ENCODE measurements at places on chromosomes 2 and 18.

DNA sequence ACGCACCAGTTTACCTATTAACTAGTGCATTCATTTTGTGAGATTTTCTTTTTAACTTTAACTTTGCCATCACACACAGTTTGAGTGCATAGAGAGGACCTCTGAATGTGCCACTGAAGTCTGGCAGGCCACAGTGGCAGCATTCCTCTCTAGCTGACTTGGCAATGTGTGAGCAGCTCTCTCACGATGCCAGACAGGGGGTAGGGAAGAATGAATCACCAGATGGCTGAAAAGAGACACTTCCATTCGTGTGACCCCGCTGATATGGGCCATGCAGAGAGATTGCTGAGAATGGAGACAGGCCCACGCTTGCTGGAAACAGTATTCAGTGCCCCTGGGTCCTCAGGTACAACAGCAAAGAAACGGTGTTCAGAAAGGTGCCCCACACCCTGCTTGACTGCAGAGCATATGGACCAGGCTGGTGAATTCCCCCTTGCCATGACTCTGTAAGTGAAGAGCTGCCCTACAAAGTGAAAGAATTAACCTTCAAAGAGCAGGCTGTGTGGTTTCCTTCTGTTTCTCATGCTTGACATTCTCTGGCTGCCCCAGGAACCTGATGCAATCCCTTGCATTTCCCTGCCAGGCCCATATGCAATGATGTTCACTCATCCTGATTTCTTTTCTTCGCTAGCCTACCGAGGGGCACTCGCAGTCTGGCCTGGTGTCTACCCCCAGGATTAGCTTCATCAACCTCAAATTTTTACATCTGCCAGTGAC, 236.1 kb downstream of the CDH20 start:
- DNase-seq, result peak; percentile 11

GRCh38 chr2:188318161-188318749, 26.6 kb downstream of the GULP1 start:
- DNase-seq, result no peak

DNA sequence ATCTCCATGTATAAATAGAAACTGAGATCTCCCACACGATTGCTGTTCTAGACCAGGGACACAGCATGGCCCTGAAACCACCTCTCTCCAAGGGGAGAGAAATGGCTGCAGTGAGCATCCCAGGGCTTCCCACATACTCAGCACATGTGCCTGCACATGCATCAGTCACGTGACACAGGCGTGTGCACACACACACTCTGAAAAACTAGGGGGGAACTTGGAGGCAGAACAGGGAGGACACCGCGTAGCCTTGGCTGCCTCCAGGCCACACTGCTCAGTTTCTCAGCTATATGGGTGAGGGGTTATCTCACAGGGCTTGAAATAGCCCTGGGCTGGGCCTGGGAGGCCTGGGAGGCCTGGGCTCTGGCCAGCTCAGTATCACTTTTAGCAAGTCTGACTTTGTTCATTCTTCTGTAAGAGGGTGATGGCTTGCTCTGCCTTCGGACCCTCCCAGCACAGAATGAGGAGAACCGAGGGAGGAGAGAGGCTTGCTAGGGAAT, 66.9 kb downstream of the EMX1 start:
- no peak for DNase-seq

DNA sequence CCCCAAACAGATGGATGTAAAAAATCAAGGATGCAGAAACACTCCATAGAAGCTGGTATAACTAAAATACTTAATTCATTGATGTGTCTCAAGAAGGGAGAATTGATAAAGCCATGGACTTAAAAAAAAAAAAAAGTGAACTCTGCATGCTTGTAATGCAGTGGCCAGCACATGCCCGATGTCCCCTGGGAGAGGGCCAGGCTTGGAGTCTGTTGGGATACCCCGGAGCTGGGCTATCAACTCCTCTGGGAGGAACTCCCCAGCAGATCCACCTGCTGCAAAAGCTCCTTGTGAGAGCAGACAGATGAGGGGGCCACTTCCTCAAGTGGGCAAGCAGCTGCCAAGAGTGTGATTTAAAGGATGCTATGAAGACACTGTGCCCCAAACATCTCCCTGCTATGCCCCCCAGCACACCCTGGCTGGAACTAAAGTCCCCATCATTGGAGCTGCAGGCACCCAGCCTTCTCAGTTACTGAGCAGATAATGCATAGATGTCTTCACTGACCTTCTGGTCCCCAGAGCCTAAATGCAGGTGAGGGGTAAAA, 311.5 kb upstream of the ID2 start:
- DNase-seq, result no peak

DNA sequence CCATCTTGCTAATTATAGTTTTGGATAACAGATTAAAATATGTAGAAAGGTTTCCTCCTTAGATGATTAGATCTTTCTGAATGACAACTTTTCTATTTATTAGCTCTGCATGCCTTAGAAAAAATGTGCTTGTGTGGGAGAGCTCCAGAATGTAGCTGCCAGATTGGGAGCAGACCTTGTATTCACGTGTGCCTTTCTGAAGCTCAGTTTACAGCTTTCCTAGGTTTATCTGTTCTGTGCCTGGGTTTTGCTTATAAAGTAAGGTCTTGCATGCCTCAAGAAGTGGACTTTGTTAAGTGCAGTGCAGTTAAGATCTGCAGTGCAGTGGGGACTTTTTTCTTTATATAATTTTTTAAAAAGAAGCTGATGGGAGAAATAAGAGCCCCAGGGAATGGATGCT, 179.0 kb downstream of the DCC start:
- no peak for DNase-seq

GRCh38 chr2:173326806-173327205, 27.9 kb upstream of the CDCA7 start:
- DNase-seq, result no peak

GRCh38 chr2:213087040-213087439, 64.4 kb downstream of the IKZF2 start:
- no peak for DNase-seq

DNA sequence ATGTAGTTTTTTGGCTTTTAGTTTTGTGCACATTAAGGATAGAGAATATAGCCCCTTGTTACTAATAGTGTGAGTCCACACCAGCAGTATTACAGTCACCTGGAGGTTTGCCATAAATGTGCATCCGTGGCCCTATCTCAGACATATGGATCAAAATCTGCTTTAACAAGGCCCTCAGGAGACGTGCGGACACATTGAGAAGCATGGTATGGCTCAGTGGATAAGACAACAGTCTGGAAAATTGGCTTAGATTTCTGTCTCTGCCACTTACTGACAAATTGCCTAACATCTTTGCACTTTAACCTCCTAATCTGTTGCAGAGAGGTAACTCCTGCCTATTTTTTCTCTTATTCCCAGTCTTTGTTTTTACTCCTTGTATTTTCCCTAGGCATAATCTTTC, 307.2 kb upstream of the DLGAP1 start:
- DNase-seq, result no peak

DNA sequence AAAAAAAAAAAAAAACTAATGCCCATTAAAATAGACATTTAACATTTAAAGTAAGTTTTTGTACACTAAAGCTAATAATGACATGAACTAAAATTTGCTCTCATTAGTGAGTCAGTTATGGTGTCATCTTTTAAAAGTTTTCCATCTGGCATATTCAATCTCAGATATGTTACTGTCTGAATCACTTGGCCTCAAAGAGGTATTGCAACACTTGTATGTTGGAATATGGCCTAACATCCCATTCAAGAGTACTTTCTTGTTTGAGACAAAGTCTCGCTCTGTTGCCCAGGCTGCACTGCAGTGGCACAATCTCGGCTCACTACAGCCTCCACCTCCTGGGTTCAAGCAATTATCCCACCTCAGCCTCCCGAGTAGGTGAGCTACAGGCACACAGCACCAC, 169.7 kb downstream of the TMEM163 start:
- DNase-seq, result no peak

DNA sequence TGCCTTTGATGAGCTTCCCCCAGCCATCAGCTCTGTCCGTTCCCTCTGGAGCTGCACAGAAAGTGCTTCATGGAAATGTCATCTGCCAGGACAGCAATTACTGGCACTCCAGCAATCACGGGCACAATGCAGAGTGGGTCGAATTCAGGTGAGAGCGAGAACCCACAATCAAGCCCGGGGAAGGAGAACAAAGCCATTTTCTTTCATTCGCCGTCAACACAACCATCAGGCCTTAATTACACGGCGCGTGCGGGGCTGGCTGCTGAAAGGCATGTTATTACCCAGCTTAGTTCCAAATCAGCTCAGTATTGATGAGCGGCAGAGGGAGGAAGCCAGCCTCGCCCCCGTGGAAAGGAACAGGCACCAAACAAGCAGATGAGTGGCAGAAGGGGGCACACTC, 143.9 kb downstream of the MYT1L start:
- no peak for DNase-seq

GRCh38 chr2:45337481-45337880, 273.6 kb downstream of the SRBD1 start:
- DNase-seq, result no peak

DNA sequence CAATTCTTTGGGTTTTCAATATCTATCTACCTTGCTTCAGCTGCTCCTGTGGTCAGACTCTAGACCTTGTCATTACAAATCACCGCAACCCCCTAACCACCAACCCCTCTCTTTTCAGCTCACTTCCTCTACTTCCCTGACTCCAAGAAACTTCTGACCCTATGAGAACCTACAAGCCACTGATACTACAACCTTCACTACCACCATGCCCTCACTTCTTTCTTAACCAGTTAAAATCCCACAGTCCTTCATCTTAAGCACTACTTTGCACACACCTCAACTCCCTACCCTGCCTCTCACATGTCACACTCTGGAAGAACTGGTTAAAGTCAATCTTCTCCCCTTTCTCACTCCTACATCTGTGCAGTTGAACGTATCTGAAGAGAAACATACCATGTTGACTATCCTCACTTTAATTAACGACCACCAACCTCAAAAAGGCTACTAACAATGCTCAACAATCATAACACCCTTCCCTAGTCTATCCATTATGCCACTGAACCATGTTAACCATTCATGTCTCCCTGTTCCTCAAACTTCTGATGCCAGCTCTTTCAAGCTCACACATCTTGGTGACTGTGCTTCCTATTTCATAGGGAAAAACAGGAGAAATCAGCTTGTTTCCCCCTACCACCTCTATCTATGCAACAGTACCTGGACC, 12.6 kb downstream of the EIF2AK3 start:
- no peak for DNase-seq

DNA sequence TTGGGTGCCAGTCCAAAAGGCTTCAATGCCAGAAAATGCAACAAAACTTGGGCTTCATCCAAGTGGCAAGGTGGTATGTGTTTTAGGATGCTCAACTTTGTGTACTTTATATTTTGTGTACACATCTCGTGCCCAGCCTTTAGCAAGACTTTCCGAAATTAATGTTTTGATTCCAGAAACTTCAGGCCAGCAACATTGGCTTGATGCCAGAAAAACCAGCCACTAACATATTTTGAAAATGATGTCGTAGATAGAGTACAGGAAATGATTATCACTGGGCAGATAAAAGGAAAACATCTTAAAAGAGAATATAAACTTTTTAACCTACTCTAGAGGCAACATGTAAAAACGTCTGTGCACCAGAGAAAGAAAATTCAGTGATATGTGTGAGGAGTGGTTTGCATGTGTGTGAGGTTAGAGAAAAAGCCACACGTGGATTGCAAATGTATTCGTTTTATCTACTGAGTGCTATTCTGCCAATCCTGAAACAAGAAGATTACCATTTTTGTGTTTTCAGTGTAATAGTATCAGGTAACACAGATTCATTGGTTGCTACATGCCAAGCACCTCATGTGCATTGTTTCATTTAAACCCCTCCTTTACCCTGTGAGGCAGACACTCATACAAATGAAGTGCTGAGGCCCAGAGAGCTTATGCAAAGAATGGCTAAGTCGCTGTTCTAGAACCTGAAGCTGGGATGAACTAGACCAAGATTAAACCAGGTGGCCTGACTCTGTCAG, 264.8 kb downstream of the C1D start:
- DNase-seq, result no peak

GRCh38 chr2:37688771-37689468, 17.5 kb upstream of the CDC42EP3 start:
- DNase-seq, result no peak

- no peak for DNase-seq
These were observed 185.1 kb upstream of the SMAD7 start for GRCh38 chr18:49135877-49136276.

DNA sequence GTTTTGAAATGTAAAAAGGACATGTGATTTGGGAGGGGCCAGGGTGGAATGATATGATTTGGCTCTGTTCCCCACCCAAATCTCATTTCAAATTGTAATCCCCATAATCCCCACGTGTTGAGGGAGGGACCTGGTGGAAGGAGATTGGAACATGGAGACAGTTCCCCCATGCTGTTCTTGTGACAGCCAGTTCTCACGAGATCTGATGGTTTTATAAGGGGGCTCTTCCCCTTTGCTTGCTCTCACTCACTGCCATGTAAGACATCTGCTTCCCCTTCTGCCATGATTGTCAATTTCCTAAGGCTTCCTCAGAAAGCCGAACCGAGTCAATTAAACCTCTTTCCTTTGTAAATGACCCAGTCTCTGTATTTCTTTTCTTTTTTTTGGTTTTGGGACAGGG, 39.2 kb downstream of the FECH start:
- no peak for DNase-seq

DNA sequence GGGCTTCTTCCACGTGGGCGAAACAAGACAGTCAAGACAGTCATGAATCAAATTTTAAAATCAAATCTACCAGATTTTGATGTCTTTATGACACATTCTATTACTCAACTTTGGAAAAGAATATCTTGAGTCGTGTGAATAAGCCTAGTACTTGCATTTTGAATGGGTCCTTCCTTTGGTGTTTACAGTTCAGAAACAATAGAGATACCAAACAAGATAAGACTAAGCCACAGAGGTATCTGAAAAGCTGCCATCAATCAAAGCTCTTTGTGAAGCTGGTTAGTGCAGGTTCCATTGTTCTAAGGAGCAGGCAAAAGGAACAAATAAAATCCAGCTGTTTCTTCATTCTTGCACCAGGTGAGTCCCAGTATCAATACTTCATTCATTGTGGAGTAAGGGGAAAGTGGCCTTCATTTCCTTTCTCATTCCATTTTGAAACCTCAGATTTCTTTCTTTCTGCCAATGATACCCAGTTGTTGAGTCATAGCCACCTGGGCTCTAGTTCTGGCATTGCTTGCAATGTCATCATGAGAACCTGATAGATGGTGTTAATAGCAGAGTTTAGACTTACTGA, 151.7 kb upstream of the L3MBTL4 start:
- no peak for DNase-seq

GRCh38 chr2:159828738-159829137, 30.7 kb upstream of the CD302 start:
- DNase-seq, result no peak

All from stimulated activated naive CD8-positive, alpha-beta T cell treated with anti-CD3 and anti-CD28 coated beads, Interleukin-15, amount 100 ng/mL, for 72 hours (primary cell).